ENCODE measurements at places on chromosomes 11 and 22.
A peak's percentile ranks its signal among the peaks of the same experiment; 100 is the strongest.

- no peak for DNase-seq
Observed at GRCh38 chr22:26825960-26826935, 168.9 kb downstream of the MIAT start.

GRCh38 chr11:128424851-128425285 lies 162.5 kb downstream of the ETS1 start:
- DNase-seq, result no peak

- no peak for DNase-seq
Observed at GRCh38 chr22:23531283-23531956, 48.7 kb downstream of the IGLL1 start.

- DNase-seq, result no peak
Observed at GRCh38 chr22:33806191-33806590, 114.1 kb downstream of the LARGE1 start.

- DNase-seq, result no peak
Observed at GRCh38 chr11:107619926-107620325, 29.0 kb downstream of the ELMOD1 start.

- no peak for DNase-seq
Observed at GRCh38 chr11:20739577-20739976, 70.2 kb downstream of the NELL1 start.

- DNase-seq, result no peak
Observed at GRCh38 chr11:13073119-13073981, 64.2 kb downstream of the RASSF10 start.

- DNase-seq, result no peak
Observed at GRCh38 chr11:77027275-77027674, 6.9 kb upstream of the B3GNT6 start.

- peak; percentile 44 for DNase-seq
Observed at GRCh38 chr11:33893711-33894397, 2.0 kb upstream of the LMO2 start.

GRCh38 chr22:35335936-35336781 lies 36.5 kb downstream of the TOM1 start:
- DNase-seq, result no peak

DNA sequence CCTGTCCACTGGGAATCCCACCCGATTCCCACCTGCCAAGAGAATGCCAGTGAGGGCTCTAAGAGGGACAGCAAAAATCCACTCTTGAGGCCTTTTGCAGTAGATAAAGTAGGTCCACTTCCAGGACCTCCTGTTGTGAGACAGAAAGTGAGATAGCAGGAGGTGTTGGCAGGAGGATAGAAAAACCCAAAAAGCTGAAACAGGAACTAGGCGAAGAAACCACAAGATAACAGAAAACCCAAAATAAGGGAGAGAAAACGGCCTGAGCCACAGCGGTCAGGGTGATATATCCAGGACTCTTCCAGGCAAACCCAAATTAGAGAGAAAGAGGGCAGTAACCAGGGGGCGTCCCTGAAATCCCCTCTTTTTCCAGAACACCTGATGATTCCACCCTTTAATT lies 79.7 kb upstream of the LINC01488 start:
- no peak for DNase-seq

DNA sequence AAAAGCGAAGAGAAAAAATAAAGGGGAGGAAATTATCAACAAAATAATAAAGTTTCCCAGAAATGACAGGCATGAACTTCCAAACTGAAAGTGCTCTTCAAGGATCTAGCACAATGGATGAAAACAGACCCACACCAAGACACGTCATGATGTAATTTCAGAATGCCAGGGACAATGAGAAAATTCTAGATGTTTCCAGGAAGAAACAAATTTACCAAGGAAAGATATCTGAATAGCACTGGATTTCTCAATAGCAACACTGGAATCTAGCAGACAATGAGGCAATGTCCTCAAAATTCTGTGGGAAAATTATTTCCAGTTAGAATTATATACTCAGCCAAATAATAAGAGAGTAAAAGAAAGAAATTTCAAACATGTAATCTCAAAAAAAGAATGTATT lies 46.0 kb downstream of the DENND5A start:
- no peak for DNase-seq

- DNase-seq, result no peak
Observed at GRCh38 chr11:64286801-64287159, 1.1 kb downstream of the GPR137 start.

DNA sequence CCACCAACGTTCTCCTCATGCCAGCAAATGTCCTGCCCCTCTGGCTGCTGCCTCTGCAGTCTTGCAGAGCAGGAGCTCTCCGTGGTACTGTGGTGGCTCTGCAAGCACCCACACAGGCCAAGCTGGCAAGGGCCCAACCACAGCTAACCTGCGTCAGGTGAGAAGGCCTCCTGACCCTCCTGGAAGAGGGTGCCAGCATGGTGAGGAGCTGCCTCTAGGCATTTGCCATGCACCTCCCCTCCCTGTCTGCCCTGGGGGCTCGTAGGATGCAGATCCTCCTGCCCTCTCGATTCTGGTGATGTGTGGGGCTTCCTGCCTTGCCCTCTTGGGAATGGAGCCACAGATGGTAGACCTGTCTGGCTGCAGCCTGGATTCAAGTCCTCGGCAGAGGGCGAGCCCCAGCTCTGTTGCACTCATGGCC lies 1408.8 kb downstream of the TBC1D22A start:
- no peak for DNase-seq

GRCh38 chr11:134539285-134539684 lies 127.2 kb upstream of the B3GAT1 start:
- DNase-seq, result no peak

DNA sequence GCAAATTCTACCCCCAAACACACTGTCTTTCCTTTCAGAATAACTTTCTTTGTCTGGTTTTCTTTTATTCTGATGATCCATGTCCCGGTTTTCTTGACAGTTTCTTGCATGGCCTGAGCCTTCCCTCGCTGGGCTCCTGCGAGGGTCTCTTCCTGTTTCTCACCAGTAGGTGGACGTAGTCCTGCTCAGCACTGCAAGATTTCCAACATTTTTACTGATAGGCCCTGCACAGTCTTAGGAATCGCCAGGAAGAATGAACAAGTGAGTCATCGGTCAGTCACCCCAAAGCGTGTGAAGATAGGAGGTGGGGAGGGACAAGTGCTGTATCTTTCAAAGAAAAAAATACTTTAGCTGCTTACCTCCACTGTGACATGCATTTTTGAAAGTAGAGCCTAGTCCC lies 16.9 kb upstream of the KIRREL3 start:
- no peak for DNase-seq

DNA sequence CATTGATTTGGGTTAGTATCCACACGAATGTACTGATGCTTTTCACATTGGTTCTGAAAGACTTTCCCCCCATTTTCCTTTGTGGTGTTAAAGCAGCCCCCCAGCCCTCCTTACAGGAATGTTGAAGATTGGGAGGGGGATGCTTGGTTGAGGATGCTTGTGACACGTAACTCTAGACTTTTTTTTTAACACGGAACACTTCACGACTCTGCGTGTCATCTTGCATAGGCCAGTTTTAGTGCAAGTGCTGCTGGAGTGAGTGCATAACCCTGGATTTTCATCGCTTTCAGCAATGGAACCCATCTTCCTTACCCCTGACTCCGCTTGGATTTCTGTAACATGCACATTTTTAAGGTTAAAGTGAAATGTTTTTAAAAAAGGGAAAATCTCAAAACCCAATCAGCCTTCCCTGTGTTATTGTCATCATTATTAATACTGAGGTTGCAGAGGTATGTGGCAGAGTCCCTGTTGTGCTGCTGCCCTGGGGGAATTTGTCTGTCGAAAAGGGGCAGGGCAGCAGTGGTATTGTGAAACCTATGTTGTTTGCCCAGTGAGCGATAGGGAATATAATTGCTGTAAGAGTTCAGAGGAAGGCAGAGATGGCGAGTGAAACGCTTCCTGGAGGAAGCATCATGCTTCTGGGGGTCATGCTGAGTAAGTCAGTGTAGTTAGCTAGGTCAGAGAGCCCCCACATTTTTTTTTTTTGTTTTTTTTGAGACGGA lies 12.1 kb downstream of the CECR2 start:
- no peak for DNase-seq

- no peak for DNase-seq
Observed at GRCh38 chr22:41505511-41506220, 36.7 kb downstream of the ACO2 start.

DNA sequence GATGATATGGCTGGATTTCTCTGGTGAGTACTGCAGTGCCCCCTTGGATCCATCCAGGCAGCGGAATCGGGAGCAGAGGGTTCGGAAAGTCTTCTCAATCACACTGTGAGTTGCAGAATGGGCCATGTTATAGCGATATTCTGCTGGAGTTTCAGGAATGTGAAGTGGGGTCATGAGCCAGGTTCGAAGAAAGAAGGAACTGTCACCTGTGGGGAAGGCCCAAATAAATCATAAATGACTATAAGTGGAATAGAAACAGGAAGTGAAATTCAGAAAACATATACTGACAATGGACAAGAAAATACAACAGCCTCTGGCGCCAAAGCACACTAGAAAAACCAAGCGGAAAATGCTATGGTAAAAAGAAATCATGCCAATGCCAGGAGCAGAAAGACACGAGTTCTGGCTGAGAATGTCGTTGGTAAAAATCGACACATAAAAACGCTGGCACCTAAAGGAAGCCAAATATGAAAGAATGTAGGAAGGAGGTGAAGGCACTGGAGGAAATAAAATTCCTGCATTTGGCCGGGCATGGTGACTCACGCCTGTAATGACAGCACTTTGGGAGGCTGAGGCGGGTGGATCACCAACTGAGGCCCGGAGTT lies 10.0 kb upstream of the AMBRA1 start:
- DNase-seq, result no peak

- DNase-seq, result no peak
Observed at GRCh38 chr11:297051-297585, 2.2 kb downstream of the IFITM5 start.

DNA sequence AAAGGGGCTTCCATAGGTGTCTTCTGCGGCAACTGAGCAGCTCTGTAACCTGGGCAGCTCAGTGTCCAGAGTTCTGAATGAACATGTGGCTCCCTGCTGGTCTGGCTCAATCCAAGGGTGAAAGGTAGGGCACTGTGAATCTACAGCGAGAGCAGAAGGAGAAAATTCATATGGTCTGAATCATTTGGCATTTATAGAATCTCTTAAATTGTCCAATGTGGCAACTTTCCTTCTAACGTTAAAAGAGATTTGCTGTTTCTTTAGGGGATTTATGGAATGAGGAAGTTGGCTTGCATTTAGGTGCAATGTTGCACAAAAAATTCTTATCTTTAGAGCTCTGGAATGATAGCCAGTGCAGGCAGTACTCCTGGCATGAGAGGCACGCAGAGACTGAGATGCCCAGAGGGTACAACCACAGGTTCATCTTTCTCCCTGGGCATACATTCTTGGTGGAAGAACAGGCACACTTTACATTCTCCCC lies 17.0 kb downstream of the ATXN10 start:
- DNase-seq, result no peak

GRCh38 chr22:24418786-24419474 lies 8.5 kb upstream of the ADORA2A start:
- no peak for DNase-seq

GRCh38 chr11:39102236-39102635 lies 2357.2 kb downstream of the LRRC4C start:
- DNase-seq, result no peak

GRCh38 chr11:78821371-78822306 lies 247.0 kb upstream of the NARS2 start:
- no peak for DNase-seq

DNA sequence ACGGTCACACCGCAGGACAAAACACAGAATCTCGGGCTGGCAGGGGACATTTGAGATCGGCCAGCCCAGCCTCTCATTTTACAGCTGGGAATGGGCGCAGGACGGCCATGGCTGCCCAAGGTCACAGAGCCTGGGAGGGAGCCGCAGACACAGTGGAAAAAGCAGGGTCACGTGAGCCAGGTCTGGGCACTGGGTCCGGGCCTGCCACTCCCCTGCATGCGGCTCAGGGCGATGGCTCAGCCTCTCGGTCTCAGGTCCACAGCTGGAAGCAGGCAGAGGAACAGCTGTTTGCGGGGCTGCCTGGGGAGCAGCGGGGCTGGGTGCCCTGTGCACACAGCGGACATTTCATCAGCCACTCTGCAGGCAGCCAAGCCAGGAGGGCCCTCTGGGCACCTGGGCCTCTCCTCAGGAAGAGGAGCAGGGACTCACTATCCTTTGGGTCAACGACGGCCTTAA lies 10.4 kb upstream of the PPARA start:
- no peak for DNase-seq

All from head of caudate nucleus (tissue), 42 donors.